ENCODE measurements at places on chromosomes 1 and 21.

- no peak for DNase-seq
Measured at GRCh38 chr1:158398818-158399514, at the start of gene OR10T2. Gene OR10T2 (minus strand): TSS chr1:158399466. CDS start chr1:158399466, 0 bp downstream.

- no peak for DNase-seq
Measured at GRCh38 chr1:111213412-111213811, 13.0 kb upstream of the DENND2D start.

DNA sequence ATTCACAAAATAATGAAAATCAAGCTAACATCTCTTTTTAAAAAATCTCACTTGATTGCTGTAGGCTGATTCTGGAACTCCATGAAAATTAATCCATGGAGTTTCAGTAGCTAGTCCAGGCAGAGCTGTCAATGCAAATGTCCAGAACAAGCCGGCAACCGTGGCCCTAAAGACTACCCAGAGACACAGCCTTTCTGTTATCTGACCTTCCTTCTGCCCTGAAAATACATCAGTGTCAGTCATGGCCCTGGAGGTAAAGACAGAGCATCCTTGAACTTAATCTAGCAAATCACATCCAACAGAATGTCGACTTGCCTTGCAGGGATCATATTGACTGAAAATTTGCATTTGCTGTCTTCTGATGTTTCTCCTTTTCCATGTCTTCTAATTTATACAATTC, 887.4 kb upstream of the B3GALT2 start:
- DNase-seq: no peak

DNA sequence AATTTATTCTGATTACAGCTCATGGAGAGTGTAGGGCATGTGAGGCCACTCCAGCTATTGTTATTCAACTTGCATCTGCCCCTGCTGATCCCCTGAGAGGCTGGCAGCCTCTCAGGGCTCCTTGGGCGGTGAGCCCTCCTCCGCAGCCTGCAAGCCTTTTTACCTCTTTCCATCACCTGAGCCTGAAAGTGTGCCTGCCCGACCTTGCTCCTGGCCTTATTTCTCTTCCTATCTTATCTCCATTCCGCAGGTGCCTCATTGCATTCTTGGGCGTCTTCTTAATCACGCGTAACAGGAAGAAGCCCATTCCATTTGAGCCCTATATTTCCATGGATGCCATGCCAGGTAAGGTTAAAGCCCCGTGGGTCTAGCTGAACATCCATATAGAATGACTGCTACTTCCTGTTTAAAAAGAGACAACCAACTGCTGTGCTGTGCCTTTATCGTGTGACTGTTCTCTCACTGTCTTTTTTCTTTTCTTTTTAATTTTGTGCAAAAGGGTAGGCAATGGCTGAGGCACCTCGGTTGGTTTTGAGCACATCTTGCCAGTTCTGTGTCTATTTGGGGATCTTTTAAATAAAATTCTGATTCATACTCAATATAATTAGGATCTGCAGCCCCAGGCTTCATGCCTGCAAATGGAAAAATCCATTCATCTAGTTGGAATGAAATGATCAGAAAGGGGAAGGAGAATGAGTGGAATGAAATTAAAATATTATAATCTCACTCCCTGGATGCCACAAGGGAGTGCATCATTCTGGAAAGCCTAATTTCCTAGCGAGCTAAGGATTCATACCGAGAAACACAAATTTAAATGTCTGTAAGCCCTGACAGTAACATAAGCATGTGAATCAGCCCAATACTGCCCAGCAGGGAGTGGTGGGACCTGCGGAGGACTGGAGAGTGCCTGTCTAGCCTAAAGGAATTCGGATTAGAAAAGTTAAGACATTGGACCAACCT, 38.6 kb upstream of the RCAN3 start:
- DNase-seq: no peak

- no peak for DNase-seq
Measured at GRCh38 chr1:206955476-206956451, 9.5 kb upstream of the PIGR start.

- DNase-seq: no peak
Measured at GRCh38 chr1:210360852-210361477, 32.3 kb downstream of the HHAT start.

- DNase-seq: no peak
Measured at GRCh38 chr21:32415451-32416398, 3.2 kb downstream of the EVA1C start.

DNA sequence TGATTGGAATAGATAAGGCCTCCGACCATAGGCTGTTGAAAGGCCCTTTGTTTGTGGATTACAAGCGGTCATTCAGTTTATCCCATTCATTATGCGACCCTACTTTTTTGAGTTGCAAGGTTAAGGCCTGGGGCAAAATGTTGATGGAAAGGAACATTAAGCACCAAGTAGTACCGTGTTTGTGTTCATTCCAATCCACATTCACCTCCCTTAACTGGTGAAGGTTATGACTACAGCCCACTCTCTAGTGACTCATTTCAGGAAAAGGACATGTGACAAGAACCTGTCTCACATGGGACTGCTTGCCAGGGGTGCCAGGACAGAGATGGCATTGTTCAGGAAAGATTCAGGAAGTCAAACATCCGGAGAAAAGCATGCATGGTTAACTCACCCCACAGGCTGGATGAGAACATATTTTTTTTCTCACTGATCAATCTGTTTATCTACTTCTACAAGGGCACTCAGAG, 81.6 kb downstream of the CD58 start:
- no peak for DNase-seq

DNA sequence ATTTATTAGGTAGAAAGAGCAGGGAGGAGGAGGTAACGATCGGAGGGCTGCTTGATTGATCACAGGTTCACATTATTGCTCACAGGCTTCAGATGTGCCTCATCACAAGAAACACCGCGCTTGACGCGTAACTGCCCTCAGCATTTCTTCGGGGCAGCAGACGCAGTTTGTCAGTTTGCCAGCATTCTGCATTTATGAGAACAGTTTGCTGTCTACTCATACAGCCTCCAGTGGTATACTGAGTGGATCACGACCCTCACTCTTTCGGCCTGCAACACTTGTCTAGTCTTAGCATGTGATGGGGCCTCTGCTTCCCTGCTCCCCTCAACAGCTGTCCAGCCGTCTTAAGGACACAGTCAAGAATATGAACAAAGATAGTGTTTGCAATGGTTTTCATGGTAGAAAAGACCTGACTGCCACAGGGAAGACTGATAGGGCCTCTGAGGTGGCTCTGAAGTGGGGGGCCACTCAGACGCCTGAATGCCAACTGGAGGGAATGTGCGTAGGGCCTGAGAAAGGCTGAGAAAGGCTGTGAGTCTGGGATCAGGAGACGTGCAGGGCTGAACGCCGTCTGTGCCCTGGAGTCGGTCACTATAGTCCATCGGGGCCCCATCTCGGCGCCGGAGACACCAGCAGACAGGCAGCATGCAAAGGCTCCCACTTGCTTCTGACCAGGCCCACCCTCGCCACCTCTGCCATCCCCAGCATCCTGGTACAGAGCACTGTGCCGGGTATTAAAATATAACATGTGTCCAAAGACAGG, 45.0 kb downstream of the UBE2G2 start:
- DNase-seq: no peak

DNA sequence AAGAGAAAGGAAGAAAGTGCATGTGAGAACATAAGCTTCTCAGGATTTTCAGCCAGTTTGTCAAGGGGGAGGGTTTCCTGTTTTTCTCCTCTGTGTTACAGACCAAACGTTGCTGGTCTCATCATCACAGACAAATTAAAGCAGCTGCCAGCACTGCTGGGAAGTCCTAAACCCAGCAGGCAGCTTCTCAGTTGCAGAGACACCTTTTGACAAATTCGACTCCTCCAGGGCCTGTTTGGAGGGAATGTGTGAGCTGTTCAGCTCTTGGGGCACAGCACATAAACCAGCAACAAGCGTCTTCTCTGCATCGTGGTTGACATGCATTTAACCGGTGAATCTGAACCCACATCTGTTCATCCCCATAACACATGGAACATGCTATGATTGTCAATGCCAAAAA, 454.6 kb upstream of the RUNX1 start:
- no peak for DNase-seq

DNA sequence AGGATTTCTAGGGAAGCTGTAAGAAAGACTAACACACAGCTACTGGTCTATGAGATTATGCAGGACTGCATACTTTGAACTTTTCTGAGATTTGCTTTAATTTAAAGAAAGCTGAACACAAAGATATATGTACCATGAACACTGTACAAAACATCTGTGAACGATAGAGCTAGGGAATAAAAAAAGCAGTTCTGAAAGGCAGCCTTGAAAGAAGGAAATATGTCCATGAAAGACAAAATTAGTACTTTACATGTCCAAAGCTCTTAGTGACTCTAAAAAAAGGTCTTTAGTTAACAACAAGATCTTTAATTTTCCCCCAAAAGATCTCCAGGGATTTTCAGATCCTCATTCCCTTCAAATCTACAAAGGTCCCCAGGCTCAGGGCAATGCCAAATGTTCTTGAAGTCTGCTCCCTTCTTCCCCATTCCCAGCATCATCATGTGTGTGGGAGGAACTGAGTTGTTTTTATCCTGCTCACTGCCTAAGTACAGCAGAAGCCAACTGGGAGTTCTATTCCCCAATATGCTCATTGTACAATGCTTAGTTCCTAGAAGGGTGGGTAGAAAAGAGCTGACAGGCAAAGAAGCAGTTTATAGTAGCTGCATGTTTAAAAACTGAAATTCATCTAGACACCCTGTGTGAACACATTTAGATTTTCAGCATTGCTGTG, 60.1 kb upstream of the PTCH2 start:
- no peak for DNase-seq

DNA sequence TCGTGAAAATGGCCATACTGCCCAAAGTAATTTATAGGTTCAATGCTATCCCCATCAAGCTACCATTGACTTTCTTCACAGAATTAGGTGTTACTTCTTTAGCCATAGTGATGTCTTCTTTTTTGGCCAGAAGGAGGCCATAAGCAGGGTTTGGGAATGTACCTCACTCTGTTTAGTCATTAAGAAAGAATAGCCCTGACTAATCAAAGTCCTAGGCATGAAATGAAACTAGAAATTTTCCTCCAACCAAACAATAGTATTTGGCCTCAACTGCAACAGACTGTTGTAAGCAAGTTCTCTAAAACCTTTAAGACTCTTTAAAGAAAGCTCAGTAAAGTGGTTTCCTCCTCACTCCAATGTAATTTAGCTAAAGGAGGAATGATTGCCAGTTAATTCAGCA, 163.9 kb downstream of the AKT3 start:
- no peak for DNase-seq

- DNase-seq: no peak
Measured at GRCh38 chr1:180163041-180163440, 8.4 kb downstream of the QSOX1 start.

GRCh38 chr1:116078699-116079223, 32.4 kb upstream of the MAB21L3 start:
- no peak for DNase-seq

GRCh38 chr1:47931395-47931794, 65.8 kb downstream of the TRABD2B start:
- DNase-seq: no peak
